HuH-7 (cell line): ENCODE measurements at places on chromosomes 13 and 19.

GRCh38 chr13:80215368-80215767, 125.6 kb downstream of the SPRY2 start:
- no peak for DNase-seq

DNA sequence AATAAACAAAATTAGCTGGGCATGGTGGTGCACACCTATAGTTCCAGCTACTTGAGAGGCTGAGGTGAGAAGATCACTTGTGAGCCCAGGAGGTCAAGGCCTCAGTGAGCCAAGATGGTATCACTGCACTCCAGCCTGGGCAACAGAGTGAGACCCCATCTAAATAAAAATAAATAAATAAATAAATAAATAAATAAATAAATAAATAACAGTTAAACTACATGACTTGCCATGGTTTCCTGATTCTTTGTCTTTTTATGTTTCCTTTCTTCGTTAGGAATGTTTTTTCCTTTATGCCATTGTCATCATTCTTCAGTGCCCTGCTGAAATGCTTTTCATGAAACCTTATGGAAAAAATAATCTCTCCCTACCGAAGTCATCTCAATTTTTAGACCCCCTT, 35.2 kb upstream of the CXCL17 start:
- DNase-seq, result no peak

GRCh38 chr13:110643768-110644421, 28.6 kb downstream of the NAXD start:
- no peak for DNase-seq

GRCh38 chr13:30128591-30128990, 178.8 kb downstream of the KATNAL1 start:
- DNase-seq, result no peak

DNA sequence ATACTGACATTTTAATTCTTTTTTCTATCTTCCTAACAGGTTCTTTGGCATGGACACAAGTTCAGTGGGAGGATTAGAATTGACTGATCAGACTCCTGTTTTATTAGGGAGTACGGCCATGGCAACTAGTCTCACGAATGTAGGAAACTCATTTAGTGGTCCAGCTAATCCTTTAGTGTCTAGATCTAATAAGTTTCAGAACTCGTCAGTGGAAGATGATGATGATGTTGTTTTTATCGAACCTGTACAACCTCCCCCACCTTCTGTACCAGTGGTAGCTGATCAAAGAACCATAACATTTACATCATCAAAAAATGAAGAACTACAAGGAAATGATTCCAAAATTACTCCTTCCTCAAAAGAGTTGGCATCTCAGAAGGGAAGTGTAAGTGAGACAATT, 34.5 kb downstream of the ZMYM2 start:
- no peak for DNase-seq

DNA sequence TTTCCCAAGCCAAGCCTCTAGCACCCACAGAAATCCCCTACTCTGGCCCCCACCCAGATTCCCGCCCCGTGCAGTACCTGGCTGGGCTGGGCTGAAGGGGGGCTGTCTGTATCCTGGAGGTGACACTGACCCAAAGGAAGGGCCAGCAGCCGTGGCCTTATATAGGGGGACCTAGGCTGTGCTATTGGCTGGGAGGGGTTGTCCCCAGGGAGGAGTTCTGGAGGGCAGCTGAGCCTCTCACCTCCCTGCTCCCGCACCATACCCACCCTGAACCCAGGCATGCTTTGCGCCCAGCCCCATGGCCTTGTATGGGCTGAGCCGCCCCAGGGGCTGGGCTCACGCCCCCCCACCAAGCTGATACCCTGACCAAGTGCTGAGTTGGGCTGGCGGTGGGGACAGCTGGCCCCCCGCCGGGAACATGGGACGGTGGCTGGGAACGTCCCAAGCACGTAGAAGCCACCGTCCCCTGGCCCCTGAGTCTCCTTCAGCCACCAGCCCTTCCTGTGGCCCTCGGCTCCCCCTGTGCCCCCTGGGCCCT, at the start of gene CKM:
Gene CKM, minus strand, starts transcription at position 132 of the 538 bp plus-strand sequence. CDS start 3,162 bp downstream, outside the sequence.
- DNase-seq, result no peak
